Breast epithelium (tissue), 4 donors: ENCODE measurements at places on chromosomes 4 and X.

DNA sequence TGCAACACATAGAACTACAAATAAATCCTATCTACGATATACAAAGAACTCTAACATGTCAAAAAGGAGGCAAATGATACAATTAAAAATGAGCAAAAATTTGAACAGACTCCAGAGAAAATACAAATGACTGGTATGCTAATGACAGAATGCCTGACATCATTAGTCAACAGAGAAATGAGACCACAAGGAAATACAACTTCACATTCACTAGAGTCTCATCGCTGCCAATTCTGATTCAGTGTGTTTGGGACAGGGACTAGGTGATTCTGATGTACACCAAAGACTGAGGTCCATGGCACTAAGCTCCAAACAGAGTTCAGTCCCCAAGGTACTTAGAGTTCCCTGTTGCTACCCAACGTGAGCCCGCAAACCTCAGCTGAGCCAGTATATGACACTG, 23.4 kb downstream of the SLC2A9 start:
- no peaks in the 10 kb centered on the region for H3K4me1 ChIP-seq
- no peak for DNase-seq
- no peaks in the 10 kb centered on the region for H3K27me3 ChIP-seq
- no peaks in the 10 kb centered on the region for H3K36me3 ChIP-seq
- no peak overlapping the region for H3K27ac ChIP-seq
- no peak overlapping the region for H3K4me3 ChIP-seq

- no peak for DNase-seq
- H3K27me3 ChIP-seq = no peaks in the 10 kb centered on the region
- H3K36me3 ChIP-seq = no peaks in the 10 kb centered on the region
- H3K27ac ChIP-seq = no peak overlapping the region
- peak overlapping the region; percentile 77 for H3K4me3 ChIP-seq
Observed at GRCh38 chrX:103918050-103918449, 44.4 kb upstream of the TMSB15B start.

DNA sequence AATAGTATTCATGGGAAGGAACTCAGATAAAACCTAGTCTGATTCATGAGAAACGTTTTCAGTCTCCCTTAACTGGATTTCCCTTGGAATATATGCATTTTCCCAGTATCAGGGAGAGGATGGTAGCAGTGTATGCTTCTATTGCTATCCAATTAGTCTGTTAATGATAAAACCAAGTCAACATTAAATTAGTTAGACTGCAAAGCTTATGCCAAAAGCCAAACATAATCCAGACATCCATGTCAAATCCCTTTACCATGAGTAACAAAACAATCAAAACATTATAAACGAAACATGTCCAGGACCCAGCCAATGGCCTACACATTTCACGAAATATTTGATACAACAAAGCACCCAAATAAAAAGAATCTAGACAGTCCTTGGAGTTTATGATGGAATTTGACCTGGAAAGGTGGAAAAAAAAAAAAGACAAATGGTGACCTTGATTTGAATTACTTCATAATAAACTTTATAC, 34.5 kb upstream of the VEGFD start:
- H3K4me3 ChIP-seq = no peak overlapping the region
- H3K36me3 ChIP-seq = no peaks in the 10 kb centered on the region
- peaks cover 6% of the 10 kb centered on the region for H3K27me3 ChIP-seq
- DNase-seq = no peak
- no peak overlapping the region for H3K27ac ChIP-seq
- no peaks in the 10 kb centered on the region for H3K4me1 ChIP-seq

DNA sequence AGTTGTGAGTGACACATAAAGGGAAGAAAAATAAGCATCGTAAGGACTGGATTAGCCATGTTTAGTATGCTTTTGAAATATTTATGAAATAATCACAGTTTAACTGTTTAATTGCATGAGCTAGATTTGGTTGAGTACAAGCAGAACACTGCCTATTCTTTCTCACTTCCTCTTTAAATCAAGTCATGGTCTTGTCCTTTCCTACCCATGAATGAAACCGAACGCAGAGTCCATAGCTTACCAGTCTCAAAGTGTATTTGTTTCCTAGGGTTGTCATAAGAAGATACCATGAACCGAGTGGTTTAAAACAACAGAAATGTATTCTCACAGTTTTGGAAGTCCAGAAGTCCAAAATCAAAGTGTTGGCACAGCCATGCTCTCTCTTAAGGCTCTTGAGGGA, 684.0 kb upstream of the MAGEB2 start:
- no peak for DNase-seq
- H3K4me1 ChIP-seq = no peaks in the 10 kb centered on the region
- no peaks in the 10 kb centered on the region for H3K36me3 ChIP-seq
- H3K4me3 ChIP-seq = no peak overlapping the region
- H3K27ac ChIP-seq = no peak overlapping the region

- no peak for DNase-seq
- H3K4me3 ChIP-seq = no peak overlapping the region
- no peaks in the 10 kb centered on the region for H3K4me1 ChIP-seq
- H3K27ac ChIP-seq = no peak overlapping the region
- no peaks in the 10 kb centered on the region for H3K36me3 ChIP-seq
Observed at GRCh38 chr4:85132117-85132516, 165.6 kb upstream of the WDFY3 start.

- H3K36me3 ChIP-seq = no peaks in the 10 kb centered on the region
- H3K4me1 ChIP-seq = no peaks in the 10 kb centered on the region
- no peak for DNase-seq
- no peak overlapping the region for H3K4me3 ChIP-seq
Observed at GRCh38 chr4:180455226-180455625, 1788.0 kb upstream of the TENM3 start.

GRCh38 chrX:154023276-154024000, 3.7 kb upstream of the IRAK1 start:
- no peaks in the 10 kb centered on the region for H3K36me3 ChIP-seq
- no peaks in the 10 kb centered on the region for H3K4me1 ChIP-seq
- no peak overlapping the region for H3K4me3 ChIP-seq
- no peak for DNase-seq
- H3K27me3 ChIP-seq = peaks cover 65% of the 10 kb centered on the region

GRCh38 chr4:75598390-75598789, 31.9 kb downstream of the CDKL2 start:
- no peaks in the 10 kb centered on the region for H3K27me3 ChIP-seq
- no peak overlapping the region for H3K4me3 ChIP-seq
- H3K4me1 ChIP-seq = no peaks in the 10 kb centered on the region
- H3K36me3 ChIP-seq = no peaks in the 10 kb centered on the region

- no peaks in the 10 kb centered on the region for H3K36me3 ChIP-seq
- H3K27ac ChIP-seq = no peak overlapping the region
- no peaks in the 10 kb centered on the region for H3K27me3 ChIP-seq
- H3K4me1 ChIP-seq = no peaks in the 10 kb centered on the region
- DNase-seq = no peak
- H3K4me3 ChIP-seq = no peak overlapping the region
Observed at GRCh38 chr4:140367738-140368137, 5.7 kb upstream of the SCOC start.

DNA sequence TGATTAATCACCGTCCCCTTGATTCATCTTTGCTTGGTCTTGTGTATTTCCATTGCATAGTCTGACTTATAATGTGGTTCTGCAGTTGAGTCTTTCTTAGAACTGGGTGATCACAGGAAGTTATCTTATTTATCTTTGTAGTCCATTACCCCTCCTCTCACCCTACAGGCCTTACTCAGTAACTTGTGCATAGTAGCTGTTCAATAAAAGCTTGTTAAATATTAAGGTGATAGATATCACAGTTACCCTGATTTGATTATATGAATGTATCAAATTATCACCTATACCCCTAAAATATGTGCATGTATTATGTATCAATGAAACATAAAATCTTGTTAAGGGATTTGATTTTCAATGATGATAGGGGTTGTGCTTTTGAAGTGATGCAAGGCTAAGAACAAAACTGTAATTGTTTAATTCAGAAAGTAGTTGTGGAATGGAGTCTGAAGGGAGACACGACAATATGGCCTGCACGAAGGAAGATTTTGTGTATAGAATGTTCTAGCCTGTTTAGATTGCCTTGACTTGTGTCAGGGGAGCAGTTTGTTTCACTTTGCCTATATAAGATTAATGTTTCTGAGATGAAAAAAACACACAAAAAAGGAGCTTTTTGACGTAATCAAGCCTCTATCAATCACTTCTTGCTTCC, 132.4 kb upstream of the LIMCH1 start:
- DNase-seq = no peak
- no peaks in the 10 kb centered on the region for H3K4me1 ChIP-seq
- no peak overlapping the region for H3K27ac ChIP-seq
- H3K27me3 ChIP-seq = no peaks in the 10 kb centered on the region

- no peak overlapping the region for H3K27ac ChIP-seq
- no peaks in the 10 kb centered on the region for H3K27me3 ChIP-seq
- H3K4me1 ChIP-seq = no peaks in the 10 kb centered on the region
- no peak for DNase-seq
Observed at GRCh38 chr4:108703370-108703769, 53.0 kb downstream of the OSTC start.

GRCh38 chr4:17142232-17142711, 243.8 kb upstream of the LDB2 start:
- no peak overlapping the region for H3K4me3 ChIP-seq
- H3K27ac ChIP-seq = no peak overlapping the region
- no peaks in the 10 kb centered on the region for H3K36me3 ChIP-seq

GRCh38 chr4:94274912-94275311, 67.2 kb downstream of the SMARCAD1 start:
- no peak overlapping the region for H3K27ac ChIP-seq
- no peak for DNase-seq
- no peaks in the 10 kb centered on the region for H3K27me3 ChIP-seq
- H3K4me3 ChIP-seq = no peak overlapping the region

DNA sequence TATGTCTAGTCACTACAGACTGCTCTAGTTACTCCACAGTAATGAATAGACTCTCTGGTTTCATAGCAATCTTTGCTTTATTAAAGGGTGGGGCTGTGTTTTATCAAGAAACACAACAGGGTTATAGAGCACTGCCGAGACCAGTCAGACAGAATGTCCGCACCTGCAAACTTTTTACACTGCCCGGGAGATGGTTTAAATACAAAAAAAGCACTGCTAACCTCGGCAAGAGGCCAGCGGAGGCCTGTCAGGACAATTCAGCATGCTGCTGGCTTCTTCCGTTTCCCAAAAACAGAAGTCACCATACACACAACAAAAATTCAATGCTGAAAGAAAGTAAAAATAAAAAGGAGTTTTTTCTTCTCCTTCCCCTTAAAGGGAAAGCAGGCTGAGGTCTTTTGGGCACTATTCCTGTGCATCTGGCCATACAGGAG, 67.4 kb downstream of the IRF2 start:
- peak overlapping the region; percentile 74 for H3K27ac ChIP-seq
- H3K27me3 ChIP-seq = no peaks in the 10 kb centered on the region

DNA sequence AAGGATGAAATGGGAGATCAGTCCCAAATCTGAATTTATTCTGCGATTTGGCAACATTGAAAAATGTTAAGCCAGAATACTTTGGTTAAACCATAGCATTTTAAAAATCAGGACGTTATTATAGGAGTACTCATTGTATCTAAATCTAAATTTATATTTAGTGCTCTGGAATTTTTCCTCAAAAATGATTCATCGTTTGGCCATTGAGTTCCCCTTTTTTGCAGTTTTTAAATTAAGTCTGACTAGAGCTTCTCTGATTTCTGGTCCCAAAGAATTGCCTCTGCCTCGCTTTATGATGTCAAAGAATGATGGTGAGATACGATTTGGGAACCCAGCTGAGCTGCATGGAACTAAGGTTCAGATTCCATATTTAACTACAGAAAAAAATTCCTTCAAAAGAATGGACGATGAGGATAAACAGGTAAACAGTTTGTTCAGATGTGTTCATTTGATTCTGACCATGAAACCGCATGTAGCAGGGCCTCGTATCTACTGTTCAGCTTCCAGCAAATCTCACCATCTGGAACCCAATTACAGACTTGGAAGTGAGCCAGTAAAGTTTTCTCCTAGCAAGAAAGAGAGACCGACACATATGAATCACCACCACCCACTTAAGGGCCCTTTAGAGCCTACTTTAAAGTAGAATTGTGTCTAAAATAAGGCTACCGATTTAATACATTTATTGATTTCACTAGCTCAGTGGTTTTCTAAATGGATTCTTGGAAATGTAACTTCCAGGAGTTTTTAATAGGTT, 75.6 kb downstream of the REPS2 start:
- no peaks in the 10 kb centered on the region for H3K36me3 ChIP-seq
- peaks cover 36% of the 10 kb centered on the region for H3K27me3 ChIP-seq
- H3K4me1 ChIP-seq = no peaks in the 10 kb centered on the region
- H3K27ac ChIP-seq = no peak overlapping the region
- no peak for DNase-seq
- no peak overlapping the region for H3K4me3 ChIP-seq

DNA sequence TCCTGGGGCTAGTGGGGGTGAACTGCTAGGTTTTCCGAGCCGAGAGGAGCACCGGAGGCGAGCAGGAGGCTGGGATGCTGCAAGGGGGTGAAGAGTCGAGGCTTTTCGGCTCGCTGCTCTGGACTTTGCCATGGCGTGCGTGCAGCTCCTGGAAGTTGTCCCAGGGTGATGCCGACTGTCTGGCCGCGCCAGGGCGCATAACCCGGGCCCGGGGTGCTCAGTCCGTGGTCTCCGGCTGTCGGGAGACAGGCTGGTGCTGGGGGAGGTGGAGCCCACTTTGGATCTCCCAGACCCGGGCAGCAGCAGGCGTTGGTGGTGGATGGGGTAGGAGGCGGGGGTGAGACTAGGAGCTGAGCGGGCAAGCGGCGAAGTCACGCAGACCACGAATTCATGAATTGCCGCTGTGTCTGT, 793 bp downstream of the GRIA3 start:
- DNase-seq = no peak
- peak overlapping the region; percentile 65 for H3K4me3 ChIP-seq
- no peaks in the 10 kb centered on the region for H3K36me3 ChIP-seq
- H3K27me3 ChIP-seq = no peaks in the 10 kb centered on the region
- no peaks in the 10 kb centered on the region for H3K4me1 ChIP-seq
- H3K27ac ChIP-seq = no peak overlapping the region

DNA sequence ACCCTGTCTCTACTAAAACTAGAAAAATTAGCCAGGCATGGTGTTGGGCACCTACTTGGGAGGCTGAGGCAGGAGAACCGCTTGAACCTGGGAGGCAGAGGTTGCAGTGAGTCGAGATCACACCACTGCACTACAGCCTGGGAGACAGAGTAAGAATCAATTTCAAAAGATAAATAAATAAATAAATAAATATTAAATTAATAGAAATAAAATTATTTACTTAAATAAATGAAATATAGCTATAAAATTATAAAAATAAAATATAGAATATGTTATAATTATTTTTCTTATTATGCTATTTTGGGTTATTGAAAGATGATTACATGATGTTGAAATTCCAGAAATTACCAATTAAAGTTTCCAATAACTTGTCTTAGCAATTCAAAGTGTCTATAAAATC, 1029.8 kb upstream of the AGA start:
- H3K4me3 ChIP-seq = no peak overlapping the region
- no peaks in the 10 kb centered on the region for H3K4me1 ChIP-seq
- H3K27ac ChIP-seq = no peak overlapping the region
- no peak for DNase-seq

GRCh38 chr4:34196375-34196774, 2047.9 kb downstream of the ARAP2 start:
- no peaks in the 10 kb centered on the region for H3K36me3 ChIP-seq
- H3K27me3 ChIP-seq = no peaks in the 10 kb centered on the region
- DNase-seq = no peak
- no peak overlapping the region for H3K4me3 ChIP-seq
